ENCODE measurements at places on chromosomes 1 and 21.

GRCh38 chr1:29744684-29745490 lies 508.6 kb downstream of the PTPRU start:
- no peak for DNase-seq

- DNase-seq: no peak
These were observed 199.3 kb downstream of the CAMTA1 start for GRCh38 chr1:6984536-6984935.

GRCh38 chr1:25065795-25066238 lies 135.7 kb upstream of the RUNX3 start:
- no peak for DNase-seq

GRCh38 chr1:160346958-160347357 lies 3.8 kb downstream of the NCSTN start:
- no peak for DNase-seq

DNA sequence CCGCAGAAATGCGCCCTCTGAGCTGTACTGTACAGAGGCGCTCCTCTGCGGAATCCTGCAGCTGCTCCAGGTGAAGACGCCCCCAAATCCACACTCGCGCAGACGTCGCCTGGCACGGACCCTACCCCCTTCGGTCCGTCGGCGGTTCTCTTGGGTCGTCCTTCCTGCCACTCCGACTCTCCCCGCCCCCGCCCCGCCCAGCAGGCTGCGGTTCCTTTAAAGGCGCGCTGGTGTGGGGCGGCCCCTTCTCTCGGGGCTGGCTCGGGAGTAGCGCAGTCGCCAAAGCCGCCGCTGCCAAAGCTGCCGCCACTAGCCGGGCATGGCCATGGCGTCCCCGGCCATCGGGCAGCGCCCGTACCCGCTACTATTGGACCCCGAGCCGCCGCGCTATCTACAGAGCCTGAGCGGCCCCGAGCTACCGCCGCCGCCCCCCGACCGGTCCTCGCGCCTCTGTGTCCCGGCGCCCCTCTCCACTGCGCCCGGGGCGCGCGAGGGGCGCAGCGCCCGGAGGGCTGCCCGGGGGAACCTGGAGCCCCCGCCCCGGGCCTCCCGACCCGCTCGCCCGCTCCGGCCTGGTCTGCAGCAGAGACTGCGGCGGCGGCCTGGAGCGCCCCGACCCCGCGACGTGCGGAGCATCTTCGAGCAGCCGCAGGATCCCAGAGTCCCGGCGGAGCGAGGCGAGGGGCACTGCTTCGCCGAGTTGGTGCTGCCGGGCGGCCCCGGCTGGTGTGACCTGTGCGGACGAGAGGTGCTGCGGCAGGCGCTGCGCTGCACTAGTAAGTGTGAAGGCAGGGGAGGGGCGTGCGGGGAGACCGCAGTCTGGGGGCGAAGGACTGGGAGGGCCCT lies at the start of gene RASSF5:
Gene RASSF5 (plus strand): TSS at position 248 of the 846 bp plus-strand sequence. CDS start 72 bp downstream, at position 320.
- peak; percentile 4 for DNase-seq

GRCh38 chr1:183710333-183710732 lies 57.2 kb upstream of the APOBEC4 start:
- DNase-seq: no peak
